Spinal cord (tissue), 10 donors: ENCODE measurements at places on chromosomes 7 and 10. TPM values are rescaled to one million over a fixed set of nuclear protein-coding genes. Genes with fewer than 3 reads are reported as not detected.

- no peak overlapping the region for H3K4me3 ChIP-seq
- no peaks in the 10 kb centered on the region for H3K36me3 ChIP-seq
- DNase-seq: no peak
Measured at GRCh38 chr7:70354409-70355169, 756.3 kb downstream of the AUTS2 start.

DNA sequence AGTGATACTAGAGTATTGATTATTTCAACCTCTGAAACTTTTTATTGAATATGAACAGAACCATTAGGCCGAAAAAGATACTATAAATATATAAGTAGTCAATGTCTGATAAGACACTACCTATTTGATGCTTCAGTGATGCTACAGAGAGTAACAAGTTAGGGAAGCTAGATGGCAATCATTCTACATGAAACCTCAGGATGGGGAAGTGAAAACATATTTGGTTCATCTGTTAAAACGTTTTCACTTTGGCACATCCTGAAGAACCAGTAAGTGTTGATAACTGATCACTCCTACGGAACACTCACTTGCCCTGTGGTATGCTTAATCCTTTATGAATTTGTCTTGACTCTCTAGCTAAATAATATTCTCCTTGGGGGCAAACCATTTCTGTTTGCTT, 1064.9 kb downstream of the NXPH1 start:
- no peaks in the 10 kb centered on the region for H3K27me3 ChIP-seq
- H3K27ac ChIP-seq: no peak overlapping the region
- no peaks in the 10 kb centered on the region for H3K4me1 ChIP-seq
- H3K36me3 ChIP-seq: no peaks in the 10 kb centered on the region
- H3K4me3 ChIP-seq: no peak overlapping the region

GRCh38 chr7:130926001-130926691, 192.1 kb upstream of the KLF14 start:
- no peak overlapping the region for H3K27ac ChIP-seq
- H3K27me3 ChIP-seq: no peaks in the 10 kb centered on the region
- H3K36me3 ChIP-seq: peaks cover 2% of the 10 kb centered on the region
- H3K4me3 ChIP-seq: no peak overlapping the region
- DNase-seq: no peak
- peaks cover 12% of the 10 kb centered on the region for H3K4me1 ChIP-seq

DNA sequence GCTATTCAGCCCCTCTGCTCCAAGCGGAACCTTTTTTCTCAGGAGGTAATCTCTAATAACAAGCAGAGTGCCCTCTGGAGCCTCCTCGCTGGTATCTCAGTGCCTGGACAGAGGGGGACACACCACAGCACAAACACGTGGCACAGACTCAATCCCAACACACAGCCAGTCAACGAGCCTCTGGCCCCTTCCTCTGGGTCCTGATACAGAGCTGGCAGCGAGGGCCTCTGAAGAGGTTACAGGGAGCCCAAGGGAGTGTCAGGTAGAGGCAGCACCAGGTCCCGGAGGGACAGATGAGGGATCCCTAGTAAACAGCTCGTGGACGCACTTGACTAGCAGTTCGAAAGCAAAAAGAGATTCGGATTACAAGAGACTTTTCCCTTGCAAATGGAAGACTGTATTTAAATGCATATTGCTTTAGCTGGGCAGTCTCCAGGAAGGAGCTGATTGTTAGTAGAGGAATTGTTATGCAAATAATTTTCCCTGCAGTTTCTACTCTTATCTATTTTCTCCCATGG, 14.1 kb downstream of the CXCL12 start:
- DNase-seq: no peak
- no peak overlapping the region for H3K4me3 ChIP-seq
- H3K4me1 ChIP-seq: peaks cover 8% of the 10 kb centered on the region
- H3K27ac ChIP-seq: no peak overlapping the region
- H3K36me3 ChIP-seq: peaks cover 19% of the 10 kb centered on the region
- H3K27me3 ChIP-seq: no peaks in the 10 kb centered on the region

DNA sequence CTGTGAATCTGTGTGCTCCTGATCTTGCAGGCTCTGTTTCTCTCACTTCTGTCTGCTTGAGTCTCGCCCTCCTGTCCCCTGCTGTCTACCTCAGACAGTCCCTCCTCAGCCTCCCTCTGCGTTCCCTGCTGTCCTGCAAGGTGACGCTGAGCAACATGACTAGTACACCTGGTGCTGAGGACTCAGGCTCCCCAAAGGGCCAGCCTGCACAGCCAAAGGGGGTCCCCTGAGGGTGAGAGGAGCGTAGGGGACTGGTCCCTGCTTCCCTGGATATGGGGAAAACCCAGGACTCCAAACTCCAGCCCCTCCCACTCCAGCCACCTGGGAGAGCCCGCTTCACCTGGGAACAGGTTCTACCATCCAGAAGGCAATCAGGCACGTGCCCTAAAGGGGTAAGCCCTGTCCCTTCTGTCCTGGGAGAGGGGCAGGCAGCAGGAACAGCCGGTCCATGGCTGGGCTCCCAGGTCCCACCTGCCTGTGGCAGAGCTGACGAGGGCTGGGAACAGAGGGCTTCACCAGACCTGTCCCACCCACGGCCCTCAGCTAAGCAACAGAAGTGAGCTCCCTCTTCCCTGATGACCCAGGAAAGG, 156.5 kb downstream of the UBE2H start:
- no peaks in the 10 kb centered on the region for H3K27me3 ChIP-seq
- no peak overlapping the region for H3K27ac ChIP-seq
- no peak for DNase-seq
- peaks cover 2% of the 10 kb centered on the region for H3K36me3 ChIP-seq
- no peak overlapping the region for H3K4me3 ChIP-seq

- H3K27ac ChIP-seq: no peak overlapping the region
- no peak overlapping the region for H3K4me3 ChIP-seq
- peaks cover 34% of the 10 kb centered on the region for H3K4me1 ChIP-seq
Measured at GRCh38 chr10:121579656-121580055, 18.6 kb downstream of the FGFR2 start.

DNA sequence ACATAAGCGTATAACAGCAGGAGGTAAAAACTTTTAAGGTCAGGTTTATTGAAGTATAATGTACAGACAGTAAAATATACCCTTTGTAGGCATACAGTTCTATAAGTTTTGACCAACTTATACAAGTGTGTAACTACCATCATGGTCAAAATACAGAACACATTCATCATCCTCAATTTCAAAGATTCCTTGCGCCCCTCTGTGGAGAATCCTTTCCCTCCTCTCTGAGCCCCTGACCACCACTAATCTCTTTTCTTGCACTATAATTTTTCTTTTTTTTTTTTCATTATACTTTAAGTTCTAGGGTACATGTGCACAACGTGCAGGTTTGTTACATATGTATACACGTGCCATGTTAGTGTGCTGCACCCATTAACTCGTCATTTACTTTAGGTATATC, 58.1 kb upstream of the CTTNBP2 start:
- no peak overlapping the region for H3K4me3 ChIP-seq
- no peaks in the 10 kb centered on the region for H3K36me3 ChIP-seq
- H3K27ac ChIP-seq: no peak overlapping the region
- H3K4me1 ChIP-seq: no peaks in the 10 kb centered on the region
- no peaks in the 10 kb centered on the region for H3K27me3 ChIP-seq
- DNase-seq: no peak

DNA sequence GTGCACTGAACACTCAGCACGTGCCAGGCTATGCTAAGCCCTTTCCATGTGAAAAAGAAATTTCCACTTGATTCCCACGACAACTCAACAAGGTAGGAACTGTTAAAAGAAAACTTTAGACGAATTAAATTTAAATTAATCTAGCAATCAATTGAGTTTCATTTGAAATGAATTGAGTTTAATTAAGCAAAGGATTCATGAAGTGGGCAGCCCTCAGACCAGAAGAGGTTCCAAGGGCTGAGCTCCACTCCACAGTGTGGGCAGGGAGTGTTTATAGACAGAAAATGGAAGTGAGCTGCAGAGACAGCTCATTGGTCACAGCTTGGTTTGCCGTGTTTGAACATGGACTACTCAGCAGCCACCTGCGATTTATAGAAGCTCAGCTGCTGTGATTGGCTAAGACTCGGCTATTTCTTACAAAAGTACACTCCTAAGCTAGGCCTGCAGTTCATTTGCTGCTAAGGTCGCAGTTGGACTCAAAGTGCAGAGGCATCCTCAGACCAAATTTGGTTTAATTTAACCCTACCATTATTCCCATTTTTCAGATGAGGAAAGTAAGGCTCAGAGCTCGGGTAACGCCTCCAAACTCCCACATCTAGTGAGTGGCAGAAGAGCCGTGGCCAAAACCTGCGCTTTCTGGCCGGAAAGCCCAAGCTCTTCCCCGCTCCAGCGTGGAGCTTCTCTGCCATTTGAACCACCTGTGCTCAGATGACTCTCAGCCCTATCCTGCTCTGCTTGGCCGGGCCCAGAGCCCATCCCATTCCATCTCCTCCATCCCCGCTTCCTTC, 24.9 kb downstream of the CALML3 start:
- no peaks in the 10 kb centered on the region for H3K27me3 ChIP-seq
- DNase-seq: no peak
- H3K36me3 ChIP-seq: no peaks in the 10 kb centered on the region
- H3K27ac ChIP-seq: no peak overlapping the region
- H3K4me3 ChIP-seq: no peak overlapping the region

DNA sequence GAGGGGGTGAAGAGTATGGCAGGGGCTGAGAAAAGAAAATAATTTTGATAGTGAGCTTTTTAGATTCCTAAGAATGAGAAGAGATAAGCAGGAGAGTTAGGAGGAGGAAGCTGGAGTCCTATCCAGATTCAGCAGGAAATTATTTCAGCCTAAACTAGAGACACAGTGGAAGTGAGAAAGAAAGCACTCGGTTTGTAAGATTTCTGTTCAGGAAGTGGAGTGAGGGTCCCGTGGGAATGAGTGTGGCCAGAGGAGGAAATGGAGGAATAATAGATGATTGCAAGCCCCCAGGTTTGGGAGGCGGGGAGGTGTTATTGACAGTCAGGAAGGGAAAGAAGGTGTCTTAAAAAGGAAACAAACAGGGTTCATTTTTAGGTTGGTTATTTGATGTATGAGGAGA, 84.8 kb upstream of the NRP1 start:
- no peak overlapping the region for H3K4me3 ChIP-seq
- H3K27ac ChIP-seq: no peak overlapping the region
- DNase-seq: no peak
- no peaks in the 10 kb centered on the region for H3K36me3 ChIP-seq

Gene PRKG1
- total RNA-seq: 38.1 TPM
